ENCODE measurements at places on chromosomes 13 and 19.

GRCh38 chr19:34172661-34173192 is 423 bp downstream of the LSM14A start:
- DNase-seq, result no peak

- DNase-seq, result no peak
Measured at GRCh38 chr13:52838433-52839107, 9.9 kb downstream of the PCDH8 start.

- DNase-seq, result no peak
Measured at GRCh38 chr13:83716121-83716520, 166.2 kb downstream of the SLITRK1 start.

DNA sequence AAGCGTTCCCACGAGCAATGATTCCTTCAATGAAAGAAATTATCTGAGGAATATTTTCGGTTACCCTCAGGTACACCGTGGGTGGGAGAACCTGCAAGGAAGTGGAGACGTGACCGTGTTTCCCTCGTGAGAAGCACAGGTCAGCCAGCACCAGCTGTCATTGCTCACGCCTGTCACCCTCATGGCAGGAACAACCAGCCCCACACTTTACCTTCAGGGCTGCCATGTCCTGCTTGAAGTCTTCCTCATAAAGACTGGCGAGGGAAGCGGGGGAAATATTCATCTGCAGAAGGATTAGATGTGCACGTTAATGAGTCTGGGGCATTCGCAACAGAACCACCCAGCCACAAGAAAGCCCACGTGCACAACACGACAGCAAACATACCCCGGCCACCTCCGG is 18.2 kb downstream of the CARS2 start:
- no peak for DNase-seq

DNA sequence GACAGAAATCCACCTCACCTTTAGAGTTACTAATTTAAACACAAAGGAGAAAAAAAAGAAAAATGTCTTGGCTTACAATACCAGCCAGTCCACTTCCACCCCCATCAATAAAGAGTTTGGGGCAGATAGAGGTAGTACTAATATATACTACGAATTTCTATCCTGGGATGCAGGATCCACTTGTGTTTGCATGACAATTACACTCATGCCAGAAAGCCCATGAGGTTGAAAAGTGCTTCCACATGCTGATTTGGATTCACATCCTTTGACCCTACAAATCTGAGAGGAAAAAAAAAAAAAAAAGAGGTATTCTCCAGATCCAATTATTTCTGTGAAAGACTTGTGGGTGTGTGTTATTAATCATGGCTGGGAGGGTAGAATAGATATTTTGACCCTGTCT is 335.2 kb downstream of the SLITRK1 start:
- DNase-seq, result no peak

- DNase-seq, result no peak
Measured at GRCh38 chr13:23739596-23739995, 149.6 kb downstream of the MIPEP start.

- no peak for DNase-seq
Measured at GRCh38 chr13:113374511-113375175, 10.7 kb upstream of the GRTP1 start.

DNA sequence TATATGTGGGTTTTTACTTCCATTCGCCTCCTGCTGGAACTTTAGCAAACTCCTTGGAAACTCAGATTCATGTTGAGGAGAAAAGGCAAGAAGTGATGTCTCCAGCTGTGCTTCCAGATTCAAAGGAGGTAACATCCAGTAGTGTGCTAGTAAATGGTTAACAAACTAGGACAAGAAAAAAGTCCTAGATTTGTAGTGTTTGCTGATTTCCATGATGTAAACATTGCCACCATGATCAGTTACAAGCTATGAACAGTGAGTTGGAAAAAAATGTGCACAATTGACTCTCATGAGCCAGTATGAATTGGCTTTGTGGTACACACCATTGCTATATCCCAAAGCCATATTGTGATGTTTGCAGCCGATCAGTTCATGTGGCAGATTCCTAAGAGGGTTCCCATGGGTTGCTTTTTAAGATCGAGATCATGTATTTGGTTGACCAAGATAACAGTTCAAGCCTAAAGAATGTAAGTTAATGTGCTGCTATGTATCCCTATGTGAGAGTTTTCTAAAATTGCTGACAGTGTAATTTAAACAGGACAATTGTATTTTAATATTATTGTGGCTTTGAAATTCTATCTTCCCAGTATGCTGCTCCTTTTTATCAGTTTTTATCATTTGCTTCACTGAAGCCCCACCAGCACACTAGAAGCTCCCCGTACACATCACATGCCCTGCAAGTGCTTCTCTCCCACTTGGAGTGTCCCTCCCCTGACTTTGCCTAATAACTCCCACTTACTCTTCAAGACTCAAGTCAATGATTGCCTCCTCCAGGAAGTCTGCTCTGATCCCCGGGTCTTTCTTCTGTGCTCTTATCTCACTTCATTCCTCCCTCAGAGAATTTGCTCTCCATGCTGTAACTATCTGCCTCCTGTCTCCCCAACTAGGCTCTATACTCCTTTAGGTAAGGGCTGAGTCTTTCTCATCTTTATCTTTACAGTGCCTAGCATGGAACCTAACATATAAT is 148.3 kb downstream of the RGCC start:
- no peak for DNase-seq

DNA sequence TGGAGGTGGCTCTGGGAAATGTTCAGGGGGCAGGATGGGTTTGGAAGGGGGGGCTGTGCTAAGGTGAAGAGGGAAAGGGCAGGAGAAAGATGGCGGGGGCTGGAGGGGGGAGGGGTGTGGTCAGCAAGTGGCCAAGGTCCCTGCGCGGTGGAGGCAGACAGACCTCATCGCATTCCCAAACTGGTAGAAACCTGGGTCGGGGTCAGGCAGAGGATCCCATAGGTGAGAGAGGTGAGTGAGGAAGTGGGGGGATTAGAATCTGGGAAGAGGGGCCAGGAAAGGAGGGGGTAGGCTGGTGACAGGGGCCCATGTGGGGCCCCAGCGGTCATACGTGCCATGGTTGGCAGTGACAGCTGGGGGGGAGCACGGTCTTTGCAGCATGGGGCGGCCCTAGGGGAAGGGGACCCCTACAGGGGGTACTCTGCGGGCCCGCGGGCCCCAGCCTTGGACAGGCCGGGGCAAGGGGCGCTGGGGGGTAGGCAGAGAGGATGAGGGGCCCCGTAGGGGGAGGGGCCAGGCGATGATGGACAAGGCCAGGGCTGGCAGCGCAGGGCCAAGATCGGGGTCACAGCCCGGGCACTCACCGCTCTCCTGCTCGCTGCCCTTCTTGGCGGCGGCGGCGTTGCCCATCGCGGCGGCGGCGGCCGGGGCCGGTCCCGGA is 514 bp downstream of the PRKACA start:
- no peak for DNase-seq

- DNase-seq, result peak; percentile 2
Measured at GRCh38 chr13:27644302-27644701, 22.6 kb downstream of the POLR1D start.

DNA sequence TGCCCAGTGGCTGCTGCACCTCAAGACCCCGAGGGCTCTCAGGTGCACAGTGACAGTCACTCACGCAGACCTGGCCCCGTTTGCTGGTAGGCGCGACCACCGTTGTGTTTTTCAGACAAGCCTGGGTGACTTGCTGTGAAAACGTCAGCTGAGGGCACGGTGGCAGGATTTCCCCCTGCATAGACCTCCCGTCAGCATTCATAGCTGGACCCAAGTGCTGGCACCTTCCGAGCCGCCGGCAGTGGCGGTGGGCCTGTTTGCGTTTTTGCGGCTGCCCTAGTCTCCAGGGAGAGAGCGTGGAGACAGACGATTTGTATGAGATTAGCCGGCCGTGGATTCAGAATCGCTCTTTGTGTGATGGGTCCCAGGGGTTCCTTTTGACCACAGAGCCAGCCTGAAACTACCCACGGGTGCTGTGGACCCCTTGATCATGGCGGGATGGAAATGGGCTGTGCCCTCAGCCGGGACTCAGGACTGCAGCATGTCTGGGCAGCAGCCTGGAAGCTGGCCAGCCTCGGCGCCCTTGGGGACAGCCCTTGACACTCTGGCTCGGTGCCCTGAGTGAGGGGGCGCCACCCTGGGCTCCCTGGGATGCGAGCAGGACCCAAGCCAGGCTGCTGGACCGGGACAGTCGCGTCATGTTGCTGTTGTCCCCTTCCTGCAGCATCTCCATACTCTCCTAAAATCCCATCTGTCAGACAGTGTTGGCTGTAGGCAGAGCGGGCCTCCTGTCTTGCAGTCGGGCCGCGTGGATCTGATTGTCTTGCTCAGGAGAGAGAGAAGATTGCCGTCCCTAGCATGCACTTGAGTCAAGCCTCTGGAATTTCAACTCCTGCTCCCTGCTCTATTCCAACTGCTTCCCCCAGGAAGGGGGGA is 8.6 kb downstream of the KDM4B start:
- peak; percentile 43 for DNase-seq

GRCh38 chr13:110771194-110771593 is 57.7 kb downstream of the ING1 start:
- DNase-seq, result no peak

GRCh38 chr13:99356262-99357091 is 49.3 kb upstream of the GPR183 start:
- DNase-seq, result no peak

DNA sequence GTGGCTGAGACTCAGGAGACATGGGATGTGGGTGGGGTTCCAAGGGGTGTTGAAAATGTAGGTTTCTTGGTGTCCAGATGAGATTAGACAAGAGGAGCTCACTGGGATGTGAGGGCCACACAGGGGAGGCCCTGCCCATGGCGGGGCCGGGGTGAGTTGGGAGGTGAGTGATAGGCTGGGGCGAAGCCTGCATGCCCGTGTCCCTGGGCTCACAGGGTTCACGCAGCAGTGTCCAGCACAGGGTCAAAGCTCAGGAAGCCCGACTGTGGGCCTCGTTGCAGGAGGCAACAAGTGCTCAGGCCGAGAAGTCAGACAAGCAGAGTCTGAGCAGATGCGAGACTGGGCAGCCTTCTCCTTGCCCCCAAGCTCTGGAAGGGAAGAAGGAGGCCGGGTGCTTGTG is 27.2 kb downstream of the CCDC8 start:
- DNase-seq, result no peak

DNA sequence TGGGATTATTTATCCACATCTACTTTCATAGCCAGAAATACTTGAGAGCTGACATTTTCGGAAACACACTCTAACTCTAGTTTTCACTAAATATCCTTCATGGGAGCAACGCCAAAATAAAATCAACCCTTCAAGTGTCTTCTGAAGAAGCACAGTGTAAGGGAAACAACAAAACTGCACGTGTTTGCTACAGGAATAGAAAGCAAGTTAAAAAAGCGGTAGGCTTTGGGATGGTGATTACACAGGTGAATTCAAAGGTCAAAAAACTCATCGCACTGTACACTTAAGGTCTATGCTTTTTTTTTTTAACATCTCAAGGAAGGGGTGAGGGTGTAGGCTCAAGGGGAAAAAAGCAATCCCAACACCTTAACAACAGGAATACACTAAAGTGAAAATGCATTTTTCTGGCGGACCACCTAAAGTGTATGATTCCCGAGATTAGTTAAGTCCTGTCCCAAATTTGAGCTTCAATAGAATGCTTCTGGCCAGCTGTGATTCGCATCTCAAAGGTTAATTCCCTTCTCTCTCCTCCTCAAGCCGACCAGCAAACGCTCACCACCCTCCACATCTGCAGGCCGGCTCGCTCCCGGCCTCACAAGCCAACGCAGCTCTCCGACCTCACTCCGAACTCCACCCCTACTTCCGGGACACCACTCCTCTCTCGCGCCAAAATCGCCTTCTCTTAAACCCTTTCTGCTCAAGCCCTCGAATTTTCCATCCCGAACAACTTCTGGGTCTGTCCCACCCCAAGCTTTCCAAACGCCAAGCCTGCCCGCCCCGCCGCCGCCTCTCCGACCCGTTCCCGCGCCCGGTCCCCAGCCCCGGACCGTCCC is 1.1 kb downstream of the ARGLU1 start:
- peak; percentile 73 for DNase-seq

- DNase-seq, result no peak
Measured at GRCh38 chr13:65275838-65276630, 1954.1 kb downstream of the PCDH9 start.

DNA sequence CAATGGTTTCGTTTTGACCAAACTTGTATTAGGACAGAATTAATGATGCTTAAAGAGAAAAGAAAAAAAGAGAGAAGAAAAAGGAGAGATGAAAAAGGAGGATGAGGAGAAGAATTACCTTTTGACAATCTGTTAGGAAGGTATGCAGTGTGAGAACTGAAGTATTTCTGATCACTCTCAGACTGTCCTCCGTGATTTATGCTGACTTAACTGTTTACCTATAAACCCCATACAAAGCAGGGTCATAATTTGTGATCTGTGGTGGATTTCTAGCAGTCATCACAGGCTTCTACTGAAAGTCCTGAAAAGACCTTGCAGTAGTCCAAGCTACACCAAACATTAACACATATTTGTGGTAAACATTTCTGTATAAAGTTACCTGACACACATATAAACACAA is 93.9 kb downstream of the PCDH17 start:
- DNase-seq, result no peak

DNA sequence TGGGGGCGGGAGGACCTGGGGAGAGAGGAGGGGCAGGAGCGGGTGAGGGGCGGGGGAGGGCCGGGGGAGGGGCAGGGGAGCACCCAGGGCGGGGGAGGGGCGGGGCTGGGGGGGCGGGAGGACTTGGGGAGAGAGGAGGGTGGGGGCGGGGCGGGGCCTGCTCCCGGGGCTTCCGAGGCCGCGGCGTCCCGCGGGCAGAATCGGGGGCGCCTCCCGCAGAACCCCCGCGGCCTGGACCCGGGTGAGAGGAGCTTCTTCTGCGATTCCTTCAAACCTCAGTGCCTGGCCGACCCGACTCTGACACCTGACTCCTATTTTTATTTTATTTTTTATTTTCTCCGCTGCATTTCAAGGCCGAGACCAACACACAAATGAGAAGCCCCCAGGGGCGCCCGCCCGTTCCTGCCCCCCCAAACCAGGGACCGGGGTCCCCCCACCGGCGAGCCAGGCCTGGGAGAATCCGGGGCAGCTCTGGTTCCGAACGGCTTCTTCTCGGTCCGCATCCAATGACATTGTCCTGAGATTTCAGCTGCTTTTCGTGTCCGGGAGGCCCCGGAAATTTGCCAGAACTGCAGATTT is 470 bp upstream of the GRTP1 start:
- DNase-seq, result no peak

GRCh38 chr13:114079601-114080536 is 52.6 kb downstream of the RASA3 start:
- DNase-seq, result no peak
